ENCODE measurements at places on chromosomes 2 and 18.

DNA sequence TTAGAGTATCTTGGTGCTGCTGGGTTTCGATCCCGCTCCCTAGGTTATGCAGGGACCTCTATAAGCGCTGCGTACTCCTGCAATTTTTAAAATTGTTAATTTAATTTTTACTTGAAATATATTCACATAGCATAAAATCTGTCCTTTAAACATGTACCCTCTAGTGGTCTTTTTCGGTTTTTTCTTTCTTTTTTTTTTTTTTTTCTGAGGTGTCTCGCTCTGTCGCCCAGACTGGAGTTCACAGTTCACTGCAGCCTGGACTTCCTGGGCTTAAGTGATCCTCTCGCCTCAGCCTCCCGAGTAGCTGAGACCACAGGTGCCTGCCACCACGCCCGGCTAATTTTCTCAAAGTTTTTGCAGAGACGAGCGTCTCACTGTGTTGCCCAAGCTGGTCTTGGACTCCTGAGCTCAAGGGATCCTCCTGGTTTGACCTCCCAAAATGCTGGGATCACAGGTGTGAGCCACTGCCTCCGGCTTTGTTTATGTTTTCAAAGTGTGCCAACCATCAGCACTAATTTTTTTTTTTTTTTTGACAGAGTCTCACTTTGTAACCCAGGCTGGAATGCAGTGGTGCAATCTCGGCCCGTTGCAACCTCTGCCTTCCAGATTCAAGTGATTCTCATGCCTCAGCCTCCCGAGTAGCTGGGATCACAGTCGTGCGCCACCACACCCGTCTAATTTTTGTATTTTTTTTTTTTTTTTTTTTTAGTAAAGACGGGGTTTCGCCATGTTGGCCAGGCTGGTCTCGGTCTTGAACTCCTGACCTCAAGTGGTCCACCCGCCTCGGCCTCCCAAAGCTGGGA is 585 bp upstream of the MOB1A start:
- no peak for DNase-seq

- no peak for DNase-seq
Measured at GRCh38 chr2:191351298-191351697, 106.1 kb downstream of the MYO1B start.

DNA sequence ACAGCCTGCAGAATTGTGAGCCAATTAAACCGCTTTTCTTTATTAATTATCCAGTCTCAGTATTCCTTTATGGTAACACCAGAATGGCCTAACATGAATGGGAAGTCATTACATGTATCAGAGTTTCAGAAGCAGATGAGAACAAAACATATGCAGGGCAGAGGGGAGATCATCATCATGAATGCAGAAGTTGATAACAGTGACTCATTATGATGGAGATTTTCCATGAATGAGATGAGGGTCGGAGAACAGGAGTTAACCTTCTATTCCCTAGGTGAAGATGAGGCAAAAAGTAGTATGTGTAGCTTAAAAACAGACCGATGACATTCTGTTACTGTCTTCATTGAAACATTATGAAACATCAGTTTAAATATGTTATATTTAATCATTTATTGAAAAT is 59.5 kb upstream of the PPM1B start:
- DNase-seq, result no peak

DNA sequence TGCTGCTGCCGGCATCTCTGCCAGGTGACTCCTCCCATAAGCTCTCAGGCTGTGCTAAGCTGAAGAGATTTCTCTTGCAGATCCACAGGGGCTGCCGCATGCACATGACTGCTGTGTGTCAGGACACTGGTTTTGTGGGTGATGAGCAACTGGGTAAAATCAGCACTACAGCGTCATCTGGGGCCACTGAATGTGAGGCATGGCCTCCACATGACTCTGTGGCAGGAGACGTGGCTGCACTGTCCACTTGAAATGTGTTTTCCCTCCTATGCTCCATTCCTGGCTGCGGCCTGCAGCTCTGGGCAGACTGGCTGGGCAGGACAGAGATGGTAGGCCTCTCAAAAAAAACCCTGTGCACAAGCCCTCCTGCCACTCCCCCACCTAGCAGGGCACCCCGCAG is 63.6 kb downstream of the MARCO start:
- no peak for DNase-seq

DNA sequence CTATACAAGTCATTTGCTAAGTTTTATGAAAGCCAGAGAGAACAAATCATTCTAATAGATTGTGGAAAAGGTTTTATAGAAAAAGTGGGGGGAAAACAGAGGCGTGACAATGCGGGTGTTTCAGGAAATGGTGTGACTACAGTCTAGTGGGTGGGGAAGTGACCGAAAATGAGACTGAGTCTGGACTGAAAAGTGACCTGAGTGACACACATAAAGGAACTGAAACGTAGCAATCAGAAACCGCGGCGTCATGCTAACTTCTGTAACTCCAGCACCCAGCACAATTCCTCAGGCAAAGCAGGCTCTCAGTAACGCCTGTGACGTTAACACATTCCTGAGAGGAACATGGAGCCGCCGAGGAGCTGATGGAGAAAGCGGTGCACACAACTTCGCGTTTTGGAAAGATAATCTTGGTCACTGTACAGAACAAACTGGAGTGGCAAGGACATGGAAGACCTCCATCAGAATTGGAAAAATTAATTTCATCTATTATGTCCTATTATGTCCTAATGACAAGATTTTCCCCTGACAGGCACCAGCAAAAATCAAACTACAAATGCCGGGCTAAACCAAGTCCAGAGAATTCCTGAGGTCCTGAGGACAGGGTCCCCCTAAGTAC is 1.4 kb upstream of the CD226 start:
- DNase-seq, result no peak

DNA sequence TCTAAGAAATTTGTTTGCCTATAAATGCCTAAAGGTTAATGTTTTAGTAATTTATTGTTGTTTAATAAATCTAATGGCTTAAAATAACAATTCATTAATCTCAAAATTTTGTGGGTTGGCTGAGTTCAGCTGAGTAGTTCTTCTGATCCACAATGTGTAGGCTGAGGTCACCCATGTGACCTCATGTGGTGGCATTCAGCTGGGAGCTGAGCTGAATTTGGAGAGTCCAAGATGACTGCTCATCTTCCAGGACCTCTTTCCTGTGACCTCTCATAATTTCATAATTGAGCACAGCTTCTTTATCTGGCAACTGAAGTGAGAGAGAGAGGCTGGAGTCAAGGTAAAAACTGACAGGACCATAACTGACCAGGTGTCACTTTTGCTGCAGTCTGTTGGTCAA is 132.4 kb downstream of the TXNL1 start:
- DNase-seq, result no peak

- no peak for DNase-seq
Measured at GRCh38 chr2:232611559-232612218, 21.7 kb upstream of the EFHD1 start.

DNA sequence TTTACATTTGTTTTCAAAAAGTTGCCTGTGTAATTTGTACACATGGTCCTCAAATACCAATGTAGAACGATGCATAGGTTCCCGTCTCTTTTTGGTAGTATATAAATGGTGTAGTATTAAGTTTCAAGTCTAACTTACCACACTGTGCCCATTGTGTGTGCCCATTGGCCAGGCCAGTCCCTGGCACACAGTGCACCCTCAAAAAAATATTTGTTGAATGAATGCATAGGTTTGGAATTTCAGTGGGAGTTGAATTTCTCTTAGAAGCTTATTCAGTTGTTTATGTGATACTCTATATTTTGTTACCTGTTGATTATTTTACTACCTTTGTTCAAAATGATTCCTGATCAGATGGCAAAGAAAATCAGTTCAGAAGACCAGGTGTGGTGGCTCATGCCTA is 30.1 kb downstream of the IDH1 start:
- DNase-seq, result no peak

GRCh38 chr18:79047556-79048244 is 21.5 kb upstream of the ATP9B start:
- no peak for DNase-seq

GRCh38 chr2:216739035-216739434 is 43.7 kb upstream of the IGFBP5 start:
- no peak for DNase-seq

DNA sequence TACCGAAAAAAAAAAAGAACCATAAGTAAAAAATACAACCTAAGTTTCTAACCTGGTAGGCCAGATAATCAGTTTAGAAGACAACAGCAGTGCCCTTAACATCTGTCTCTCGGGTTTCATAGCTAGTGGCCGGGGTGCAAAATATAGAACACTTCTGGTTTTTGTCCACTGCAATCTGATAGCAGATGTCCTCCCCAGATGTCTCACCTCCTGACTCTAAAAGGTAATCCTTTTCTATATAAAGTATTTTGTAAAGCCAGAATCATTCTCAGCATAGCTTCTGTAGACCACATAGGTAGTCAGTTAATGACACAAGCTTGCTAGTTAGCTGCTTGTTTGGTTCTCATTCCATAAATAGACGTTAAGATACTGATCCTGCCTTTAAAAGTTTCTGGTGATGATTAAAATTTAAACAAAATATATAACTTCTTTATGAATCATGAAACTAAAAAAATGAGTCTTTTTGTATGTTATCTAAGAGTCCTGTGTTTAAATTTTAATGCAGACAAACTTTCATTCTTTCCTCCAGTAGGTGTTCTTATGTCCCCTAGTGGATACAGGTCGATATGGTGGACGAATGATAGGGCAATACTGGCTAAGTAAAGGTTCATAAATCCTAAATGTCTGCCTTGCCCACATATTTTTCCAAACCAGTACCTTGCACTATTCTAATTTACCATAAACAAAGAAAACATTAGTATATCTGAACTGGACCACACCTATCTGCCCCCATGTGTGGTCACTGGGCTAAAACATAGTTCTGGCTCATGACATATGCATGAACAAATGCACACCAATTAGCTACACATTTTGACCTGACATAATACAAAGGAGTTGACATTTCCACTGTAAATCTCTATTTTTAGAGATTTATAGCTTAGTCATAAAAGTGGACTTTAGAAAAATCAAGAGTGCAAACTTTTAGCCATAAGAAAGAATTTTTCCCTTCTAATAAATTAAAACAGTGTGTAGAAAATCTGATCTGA is 171.0 kb downstream of the SRBD1 start:
- no peak for DNase-seq

DNA sequence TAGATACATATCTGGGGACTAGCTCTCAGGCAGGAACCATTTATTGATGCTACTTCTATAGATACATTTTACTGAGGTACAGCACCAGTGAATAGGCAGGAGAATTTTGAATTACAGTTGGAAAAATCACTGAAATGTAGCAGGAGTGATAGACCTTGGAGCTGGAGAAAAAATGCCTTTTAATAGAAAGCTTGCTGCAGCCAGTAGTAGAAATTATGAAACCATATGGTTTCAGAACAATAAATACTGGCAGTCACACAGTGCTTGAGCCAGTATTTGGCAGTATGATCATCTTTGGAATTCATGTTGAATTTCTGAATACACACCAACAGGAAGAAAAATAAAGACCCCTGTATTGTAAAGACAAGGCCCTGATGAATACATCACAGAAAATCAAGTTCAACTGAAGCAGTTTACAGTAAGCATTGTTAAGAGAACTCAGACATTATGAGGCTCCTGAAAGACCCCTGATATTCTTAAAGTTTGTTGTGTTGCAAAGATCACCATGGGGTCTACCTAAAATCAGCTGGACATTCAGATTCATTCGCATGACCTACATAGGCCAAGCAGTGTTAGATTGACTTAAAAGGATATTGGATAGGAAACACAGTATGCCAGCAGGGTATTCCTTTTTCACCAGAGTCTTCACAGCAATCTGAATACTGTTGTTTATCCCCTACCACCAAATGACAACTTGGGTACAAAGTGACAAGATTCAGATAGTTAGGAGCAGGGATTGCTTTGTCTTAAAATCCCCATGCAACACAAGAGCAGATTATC is 139.0 kb downstream of the EHBP1 start:
- no peak for DNase-seq

DNA sequence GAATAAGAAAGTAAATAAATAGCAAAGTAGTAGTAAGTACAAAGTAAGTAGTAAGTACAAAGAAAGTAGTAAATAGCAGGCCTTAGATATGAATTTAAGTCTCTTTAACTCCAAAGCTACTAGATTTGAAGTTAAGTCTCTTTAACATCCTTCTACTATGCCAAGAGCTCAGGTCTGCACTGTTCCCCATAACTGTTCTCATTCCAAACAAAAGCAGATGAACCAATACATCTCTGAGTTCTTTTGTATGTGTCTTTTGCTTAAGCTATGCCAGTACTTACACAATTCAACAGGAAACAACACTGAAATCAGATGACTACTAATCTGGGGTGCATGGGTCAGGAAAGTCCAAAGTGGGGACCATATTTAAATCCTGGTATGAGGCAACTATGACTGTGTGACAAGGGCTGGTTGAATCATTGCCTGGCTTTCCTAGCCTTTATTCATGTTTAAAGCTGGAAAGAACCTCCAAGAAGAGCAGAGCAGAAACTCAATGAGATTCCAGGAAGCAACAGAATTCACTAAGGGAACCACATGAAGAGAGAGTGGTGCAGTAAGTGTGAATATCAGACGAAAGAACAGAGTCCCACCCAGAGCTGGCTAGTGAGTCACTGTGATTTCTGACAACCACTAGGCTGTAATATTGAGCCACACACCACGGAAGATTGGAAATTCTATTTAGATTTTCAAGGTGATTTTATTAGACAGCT is 51.0 kb upstream of the CYP26B1 start:
- no peak for DNase-seq

DNA sequence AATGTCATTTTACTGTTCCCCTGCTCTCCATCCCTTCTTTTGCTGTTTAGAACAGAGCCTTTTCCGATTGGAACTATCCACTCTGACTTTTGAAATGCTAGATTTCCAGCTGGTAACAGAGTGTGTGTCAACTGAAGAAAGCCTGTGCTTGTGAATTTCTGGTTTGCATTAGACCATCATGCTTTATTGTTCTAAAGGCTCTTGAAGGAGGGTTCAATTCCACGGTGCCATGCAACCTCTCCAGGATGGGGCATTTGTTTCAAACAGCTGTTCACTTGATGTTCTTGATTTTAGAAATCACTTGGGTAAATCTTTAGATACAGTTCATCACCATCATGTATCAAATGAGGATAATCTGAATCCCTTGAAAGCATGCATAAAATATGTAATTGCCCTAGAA is 156.7 kb downstream of the QPCT start:
- DNase-seq, result no peak

GRCh38 chr18:26438980-26439379 is 109.4 kb downstream of the KCTD1 start:
- no peak for DNase-seq

- DNase-seq, result no peak
Measured at GRCh38 chr2:207697411-207697810, 14.0 kb upstream of the CCNYL1 start.

DNA sequence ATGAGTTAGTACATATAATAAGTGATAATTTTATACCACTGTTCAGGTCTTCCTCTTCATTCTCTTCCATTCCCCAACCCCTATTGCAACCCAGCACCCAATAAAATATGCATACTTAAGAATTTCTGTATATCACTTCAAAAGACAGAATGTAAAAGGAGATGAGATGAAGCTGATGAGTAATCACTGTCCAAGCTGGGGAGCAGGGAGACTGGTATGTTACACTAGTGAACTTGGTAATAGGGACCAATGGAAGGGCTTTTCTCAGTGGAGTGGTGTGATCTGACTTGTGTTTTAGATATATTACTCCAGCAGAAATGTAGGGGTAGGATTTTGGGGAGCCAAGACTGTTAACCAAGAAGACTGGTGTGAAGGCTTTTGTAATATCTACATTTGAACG is 18.0 kb upstream of the ARHGAP28 start:
- no peak for DNase-seq

GRCh38 chr2:105772362-105772761 is 27.6 kb downstream of the NCK2 start:
- no peak for DNase-seq

Measured in occipital lobe (tissue), 3 donors.